Brain pericyte (primary cell): ENCODE measurements at places on chromosomes 1 and 21.

GRCh38 chr21:32325706-32326105 is 27.1 kb downstream of the MRAP start:
- DNase-seq = no peak

GRCh38 chr21:46325073-46325912 is 1.3 kb downstream of the PCNT start:
- no peak for DNase-seq

- no peak for DNase-seq
Observed at GRCh38 chr21:44792702-44793591, 8.7 kb downstream of the UBE2G2 start.

GRCh38 chr1:86478416-86479156 is 9.9 kb downstream of the CLCA1 start:
- no peak for DNase-seq

DNA sequence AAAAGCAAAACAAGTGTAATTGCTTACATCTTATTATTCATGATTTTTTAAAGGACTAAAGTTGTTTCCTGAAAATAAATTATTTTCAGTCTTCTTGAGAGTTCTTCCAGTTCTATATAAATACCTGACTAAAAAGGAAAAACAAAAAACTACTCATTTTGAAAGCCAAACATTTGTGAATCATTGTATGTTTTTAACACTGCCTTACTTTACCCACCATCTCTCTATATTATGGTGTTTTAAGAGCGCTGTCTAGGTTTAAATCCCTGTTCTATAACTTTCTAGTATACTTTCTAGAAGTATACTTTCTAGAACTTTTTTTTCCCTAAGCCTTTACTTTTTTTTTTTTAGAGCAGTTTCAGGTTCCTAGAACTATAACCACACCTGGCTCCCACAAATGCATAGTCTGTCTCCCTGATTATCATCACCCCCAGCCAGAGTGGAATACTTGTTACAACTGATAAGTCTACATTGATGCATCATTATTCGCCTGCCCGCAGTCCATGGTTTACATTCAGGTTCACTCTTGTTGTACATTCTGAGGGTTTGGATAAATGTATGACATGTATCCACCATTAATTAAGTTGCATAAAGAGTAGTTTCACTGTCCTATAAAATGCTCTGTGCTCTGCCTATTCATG is 9.8 kb downstream of the RSBN1 start:
- DNase-seq = no peak

GRCh38 chr1:241612533-241613477 is 27.4 kb downstream of the CHML start:
- peak; percentile 56 for DNase-seq

- DNase-seq = no peak
Observed at GRCh38 chr1:14511166-14511680, 87.3 kb upstream of the KAZN start.

- no peak for DNase-seq
Observed at GRCh38 chr1:23249787-23250454, 32.6 kb upstream of the HTR1D start.

DNA sequence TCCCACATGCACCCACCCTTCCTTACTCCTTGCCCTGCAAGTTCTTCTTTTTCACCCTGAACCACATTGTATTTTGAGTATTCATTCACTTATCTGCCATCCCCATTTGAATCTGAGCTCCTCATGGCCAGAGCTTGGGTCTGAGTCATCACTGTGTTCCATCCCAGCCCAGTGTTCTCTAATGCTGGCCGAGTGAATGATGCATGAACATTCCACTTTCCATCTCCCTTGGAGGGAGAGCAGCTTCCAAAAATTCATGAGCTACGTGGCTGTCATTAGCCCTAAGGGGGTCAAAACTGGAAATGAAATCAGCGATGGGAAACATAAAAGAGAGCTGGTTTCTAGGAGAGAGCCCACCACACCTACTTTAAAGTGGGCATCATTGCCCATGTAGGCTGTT is 187.0 kb upstream of the USP24 start:
- DNase-seq = no peak

- no peak for DNase-seq
Observed at GRCh38 chr1:18734001-18734400, 103.4 kb downstream of the PAX7 start.

DNA sequence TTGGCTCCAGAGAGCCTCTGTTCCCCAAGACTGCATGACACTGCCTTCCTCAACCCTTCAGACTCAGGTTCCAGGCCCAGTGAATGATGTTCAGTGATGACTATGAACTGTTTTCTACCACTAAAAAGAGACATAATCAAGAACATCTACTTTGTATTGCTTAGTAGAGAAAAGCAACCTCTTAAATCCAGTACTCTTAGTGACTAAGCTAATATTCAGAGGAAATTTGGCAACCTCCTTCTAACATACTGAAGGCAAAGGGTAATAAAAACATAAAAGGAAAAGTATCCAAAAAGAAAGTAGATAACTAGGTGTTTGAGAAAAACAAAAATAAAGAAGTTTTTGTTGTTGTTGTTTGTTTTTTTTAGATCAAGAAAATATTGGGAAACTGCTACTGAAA is 153.3 kb upstream of the RUNX1 start:
- DNase-seq = no peak

- no peak for DNase-seq
Observed at GRCh38 chr1:241918879-241919278, 38.7 kb upstream of the BECN2 start.

GRCh38 chr1:227762231-227762911 is 27.1 kb downstream of the SNAP47 start:
- peak; percentile 52 for DNase-seq

- no peak for DNase-seq
Observed at GRCh38 chr1:174406421-174406820, 41.3 kb upstream of the GPR52 start.

DNA sequence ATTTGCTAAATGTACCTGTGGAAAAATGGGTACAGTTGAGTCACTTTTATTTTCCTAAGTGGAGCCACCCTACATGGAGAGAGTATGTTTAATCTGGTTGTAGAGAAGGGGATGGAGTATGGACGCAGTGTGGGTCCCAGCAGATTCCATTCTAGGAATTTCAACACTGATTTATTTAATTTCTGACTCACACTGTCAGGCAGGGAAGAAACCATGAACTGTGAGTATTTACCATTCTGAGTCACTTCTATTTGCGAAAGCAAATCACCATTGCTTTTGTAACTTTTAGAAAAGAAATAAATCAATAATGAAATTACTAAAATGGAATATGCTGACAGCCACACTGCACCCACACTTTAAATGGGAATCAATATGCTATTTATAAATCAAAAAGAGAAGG is 339.0 kb downstream of the DSCAM start:
- DNase-seq = no peak

DNA sequence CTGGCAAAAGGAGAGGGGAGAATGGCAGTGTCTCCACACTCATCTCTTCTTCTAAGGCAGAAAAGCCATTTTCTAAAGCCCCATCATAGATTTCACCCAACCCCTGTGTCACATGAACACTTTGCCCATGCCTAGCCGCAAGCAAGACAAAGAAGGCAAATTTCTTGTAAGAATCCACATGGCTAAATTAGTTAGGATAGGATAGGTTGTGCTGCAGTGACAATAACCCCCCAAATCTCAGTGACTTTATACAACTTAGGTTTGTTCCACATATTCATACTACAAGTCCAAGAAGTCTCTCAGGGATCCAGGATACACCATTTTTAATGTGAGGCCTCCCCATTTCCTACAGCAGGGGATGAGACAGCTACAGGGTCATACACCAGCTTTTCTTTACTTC is 40.8 kb downstream of the MIS18A start:
- DNase-seq = no peak

- DNase-seq = no peak
Observed at GRCh38 chr1:175129997-175130648, 62.5 kb downstream of the KIAA0040 start.

DNA sequence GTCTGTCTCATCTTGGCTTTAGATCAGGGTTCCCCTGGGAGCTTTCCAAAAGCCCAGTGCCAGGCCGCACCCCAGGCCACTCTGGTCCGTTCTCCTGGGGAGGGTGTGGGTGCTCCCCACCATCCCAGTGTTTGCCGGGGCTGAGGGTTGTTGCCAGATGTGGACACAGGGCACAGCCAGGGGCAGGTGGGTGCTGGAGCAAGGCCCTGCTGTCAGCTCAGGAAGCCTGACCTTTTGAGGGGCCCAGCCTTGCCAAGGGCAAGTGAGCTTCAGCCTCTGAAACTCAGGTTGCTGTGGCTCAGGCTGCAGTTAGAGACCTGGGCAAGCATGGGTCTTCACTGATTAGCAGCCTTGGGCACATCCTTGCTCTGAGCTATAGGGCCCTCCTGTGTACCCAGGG is 22.8 kb upstream of the ZBTB21 start:
- no peak for DNase-seq

DNA sequence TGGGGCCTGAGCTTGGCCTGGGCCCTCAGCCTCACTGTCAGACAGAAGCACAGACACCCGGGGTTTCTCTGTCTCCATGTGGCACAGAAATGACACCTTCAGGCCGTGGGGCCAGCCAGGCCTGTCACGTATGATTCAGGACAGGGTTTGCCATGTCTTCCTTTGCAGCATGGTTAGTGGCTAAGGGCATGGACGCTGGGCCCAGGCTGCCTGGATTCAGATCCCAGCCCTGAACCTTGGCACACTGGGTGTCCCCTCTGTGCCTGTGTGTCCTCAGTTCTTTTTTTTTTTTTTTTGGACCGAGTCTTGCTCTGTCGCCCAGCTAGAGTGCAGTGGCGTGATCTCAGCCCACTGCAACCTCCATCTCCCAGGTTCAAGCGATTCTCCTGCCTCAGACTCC is 73.6 kb downstream of the SPSB1 start:
- no peak for DNase-seq

GRCh38 chr1:34682452-34683223 is 72.2 kb upstream of the GJB5 start:
- no peak for DNase-seq

GRCh38 chr1:65459397-65459768 is 38.9 kb downstream of the LEPR start:
- no peak for DNase-seq

DNA sequence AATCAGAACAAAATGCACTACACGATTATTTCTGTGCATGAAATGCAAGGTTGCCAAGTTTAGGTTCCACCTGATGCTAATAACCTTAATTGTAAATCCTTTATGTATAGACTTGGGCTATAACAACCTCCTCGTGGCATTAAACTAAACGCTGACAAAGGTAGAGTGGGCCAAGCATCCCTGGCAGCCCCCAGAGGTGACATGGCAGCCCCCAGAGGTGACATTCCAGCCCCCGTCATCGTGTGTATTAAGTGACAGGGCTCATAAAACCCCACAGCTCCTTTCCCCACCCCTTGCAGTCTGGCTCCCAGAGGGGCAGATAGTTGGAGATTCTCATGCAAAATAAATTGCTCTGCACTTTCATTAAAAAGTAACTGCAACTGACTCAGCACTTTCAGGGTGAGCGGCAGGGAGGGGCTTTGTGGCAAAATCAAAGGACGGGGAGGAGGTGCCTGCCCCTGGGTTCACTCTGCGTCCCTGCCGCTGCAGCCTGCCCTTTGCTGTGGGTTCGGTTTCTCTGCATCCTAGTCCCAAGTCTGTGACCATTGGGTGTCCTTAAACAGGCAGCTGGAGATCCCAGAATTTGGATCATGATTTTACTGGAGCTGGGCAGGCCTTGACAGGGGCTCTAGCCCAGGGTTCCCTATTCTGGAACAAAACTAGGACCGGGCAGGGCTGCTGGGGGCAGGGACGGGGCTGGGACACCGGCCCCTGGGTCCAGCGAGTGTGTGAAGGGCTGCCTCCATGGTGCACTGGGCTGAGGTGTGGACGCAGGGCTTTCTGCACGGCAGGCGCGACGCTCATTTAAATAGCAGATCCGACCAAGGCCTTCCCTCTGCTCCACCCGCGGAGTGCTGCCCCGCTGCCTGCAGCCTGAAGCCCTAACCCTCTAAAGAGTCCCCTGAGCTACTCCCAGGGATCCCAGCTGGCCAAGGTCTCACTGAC is 234.9 kb upstream of the VAMP3 start:
- DNase-seq = no peak

DNA sequence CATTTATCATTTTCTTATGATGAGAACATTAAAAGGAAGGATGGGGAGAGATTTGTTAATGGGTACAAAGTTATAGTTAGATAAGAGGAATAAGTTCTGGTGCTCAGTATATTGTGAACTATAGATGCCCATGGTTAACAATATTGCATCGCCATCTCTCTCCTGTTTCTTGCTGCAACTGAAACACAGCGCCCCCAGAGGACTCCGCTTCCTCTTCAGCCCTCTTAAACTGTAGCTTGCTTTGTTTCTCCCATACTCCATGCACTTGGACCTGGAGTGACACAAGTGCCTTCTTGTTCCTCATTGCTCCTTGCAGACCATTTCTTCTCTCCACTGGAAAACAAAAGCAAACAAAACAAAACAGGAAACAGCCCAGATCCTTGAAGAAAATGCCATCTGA is 70.1 kb upstream of the NTPCR start:
- DNase-seq = no peak

DNA sequence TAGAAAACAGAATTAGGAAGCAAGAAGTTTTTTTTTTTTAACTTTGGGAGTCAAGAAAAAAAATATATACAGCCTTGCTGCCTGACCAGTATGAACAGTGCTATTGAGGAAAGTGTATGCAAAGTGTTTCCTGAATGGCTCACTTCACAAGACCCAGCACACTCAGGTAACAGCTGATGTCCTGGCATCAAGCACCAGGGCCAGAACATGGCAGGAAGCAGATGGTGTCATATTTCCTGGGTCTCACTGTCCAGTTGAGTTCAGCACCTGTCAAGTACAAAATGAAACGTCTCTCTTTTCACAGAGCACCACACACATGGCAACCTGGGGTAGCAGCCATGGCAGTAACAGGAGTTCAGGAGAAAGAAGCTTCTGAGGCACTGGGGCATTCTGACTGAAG is 372.3 kb downstream of the TTLL7 start:
- no peak for DNase-seq

DNA sequence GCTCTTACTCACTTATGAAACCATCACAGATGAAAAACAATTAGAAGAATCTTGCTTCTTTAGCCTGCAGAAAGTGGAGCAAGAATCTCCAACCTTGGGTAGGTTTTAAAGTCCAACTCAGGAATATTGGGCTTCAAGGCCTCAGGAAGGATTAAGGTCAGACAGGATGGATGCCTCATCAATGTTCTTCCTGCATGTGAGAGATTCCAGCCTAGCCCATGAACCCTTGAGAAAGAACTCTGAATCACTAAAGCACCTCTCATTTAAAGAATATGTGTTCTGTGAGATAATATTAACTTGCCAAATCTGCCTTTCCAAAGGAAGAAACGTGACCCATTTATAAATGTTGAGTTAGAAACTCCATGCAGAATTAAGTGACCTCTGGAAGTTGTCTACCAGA is 345.2 kb upstream of the CAMK1G start:
- DNase-seq = no peak

- DNase-seq = no peak
Observed at GRCh38 chr1:116807394-116808199, 53.4 kb downstream of the CD2 start.

- DNase-seq = no peak
Observed at GRCh38 chr1:83994111-83994510, 4.8 kb downstream of the TTLL7 start.
